ENCODE measurements at places on chromosomes 13 and 19. TPM values are rescaled to one million over a fixed set of nuclear protein-coding genes. Genes with fewer than 3 reads are reported as not detected.

GRCh38 chr13:112711528-112712265, 21.9 kb downstream of the ATP11A start:
- DNase-seq = peak; percentile 90

DNA sequence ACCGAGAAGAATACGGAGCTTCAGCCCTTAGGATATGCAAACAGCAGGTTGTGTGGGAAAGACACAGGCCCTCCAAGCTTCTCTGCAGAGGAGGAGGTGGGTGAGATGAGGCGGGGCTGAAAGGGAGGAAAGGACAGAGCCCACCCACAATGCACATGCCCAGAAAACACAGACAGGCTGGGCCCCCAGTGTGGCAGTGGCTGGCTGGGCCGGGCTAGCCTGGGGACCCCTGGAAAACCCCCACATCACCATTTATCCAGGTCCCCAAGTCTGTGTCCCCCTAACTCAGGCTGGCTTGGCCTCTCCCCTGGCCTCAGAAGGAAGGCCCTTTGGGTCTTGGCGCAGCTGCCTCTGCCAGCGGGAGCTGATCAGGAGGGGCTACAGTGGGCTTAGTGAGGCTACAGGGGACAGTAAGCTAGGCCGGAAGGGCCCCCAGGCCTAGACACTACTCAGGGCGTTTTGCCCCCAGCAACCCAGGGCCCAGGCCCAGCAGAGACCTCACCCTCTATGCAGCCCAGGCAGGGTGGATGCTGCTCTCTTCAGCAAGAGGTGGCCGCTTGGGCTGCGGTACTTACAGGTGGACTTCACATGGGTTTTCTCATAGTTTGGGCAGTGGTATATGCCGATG, 119.5 kb downstream of the TUBA3C start:
- DNase-seq = no peak

- no peak for DNase-seq
Observed at GRCh38 chr13:65656740-65657329, 1573.3 kb downstream of the PCDH9 start.

- no peak for DNase-seq
Observed at GRCh38 chr13:56015919-56016318, 1124.8 kb upstream of the PRR20A start.

DNA sequence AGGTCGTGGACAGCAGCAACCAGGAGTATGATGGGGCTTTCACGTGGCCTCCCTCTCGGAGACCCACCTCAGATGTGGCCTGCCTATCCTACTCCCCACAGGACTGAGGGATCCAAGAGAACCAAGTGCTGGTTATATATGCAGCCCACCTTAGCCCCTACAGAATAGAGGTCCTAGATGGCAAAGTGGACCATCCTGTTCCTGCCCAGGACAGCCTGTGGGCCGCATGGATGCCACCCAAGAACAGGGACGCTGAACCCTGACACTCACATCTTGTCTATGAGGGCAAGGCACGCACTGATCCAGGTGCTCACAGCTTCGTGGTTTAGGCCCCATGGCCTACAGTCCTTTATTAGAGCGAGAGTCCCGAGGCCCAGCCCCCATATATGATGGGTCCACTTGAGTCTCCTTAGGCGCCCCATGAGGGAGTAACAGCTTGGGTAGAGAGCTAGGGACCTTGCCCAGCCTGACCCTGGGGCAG, 1.5 kb upstream of the SLC27A5 start:
- DNase-seq = no peak

DNA sequence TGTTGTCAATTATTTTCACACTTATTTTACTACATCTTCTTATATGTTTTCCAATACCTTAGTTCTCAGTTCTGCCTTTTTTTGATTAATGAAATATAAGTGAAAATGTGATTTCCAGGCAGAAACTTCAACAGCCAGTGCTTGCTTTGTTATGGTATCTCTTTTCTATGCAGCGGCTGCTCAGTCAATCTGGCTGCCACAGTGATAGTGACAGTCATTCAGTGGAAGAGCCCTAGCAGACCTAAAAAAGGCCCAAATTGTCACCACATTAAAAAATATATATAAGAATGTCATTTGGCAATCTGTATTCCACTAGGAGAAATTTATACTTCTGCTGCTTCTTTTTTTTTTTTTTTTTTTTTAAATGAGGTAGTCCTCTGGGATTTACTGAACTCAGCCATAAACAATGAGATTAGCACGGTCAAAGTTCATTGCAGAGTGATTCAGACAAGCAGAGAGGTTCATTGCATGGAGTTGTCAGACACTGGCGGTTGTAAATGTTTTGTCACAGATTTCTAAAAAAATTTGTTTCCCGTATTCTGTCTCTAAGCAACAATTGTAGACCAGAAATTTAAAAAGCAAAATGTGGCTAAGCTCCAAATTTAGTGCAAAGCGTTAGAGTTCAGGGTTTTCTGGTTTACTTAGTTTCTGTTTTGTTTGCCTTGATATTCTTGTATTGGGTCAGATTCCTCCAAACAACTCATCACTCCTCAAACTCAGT, 94.7 kb upstream of the PRR20A start:
- DNase-seq = no peak

- no peak for DNase-seq
Observed at GRCh38 chr13:112441779-112442310, 65.7 kb downstream of the SPACA7 start.

DNA sequence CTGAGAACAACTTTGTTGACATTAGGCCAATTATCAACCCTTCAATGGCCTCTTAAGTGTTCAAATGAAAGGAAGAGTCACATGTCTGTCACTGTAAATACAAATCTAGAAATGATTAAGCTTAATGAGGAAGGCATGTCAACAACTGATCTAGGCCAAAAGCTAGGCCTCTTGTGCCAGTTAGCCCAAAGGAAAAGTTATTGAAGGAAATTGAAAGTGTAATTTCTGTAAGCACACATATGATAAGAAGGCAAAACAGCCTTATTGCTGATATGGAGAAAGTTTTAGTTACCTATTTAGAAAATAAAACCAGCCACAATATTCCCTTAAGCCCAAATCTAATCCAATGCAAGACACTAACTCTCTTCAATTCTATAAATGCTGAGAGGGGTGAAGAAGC, 604.7 kb downstream of the SLITRK6 start:
- DNase-seq = no peak

TEX30 gene
- 6.5 TPM for total RNA-seq

ZNF345 gene
- 8.6 TPM for total RNA-seq

DNA sequence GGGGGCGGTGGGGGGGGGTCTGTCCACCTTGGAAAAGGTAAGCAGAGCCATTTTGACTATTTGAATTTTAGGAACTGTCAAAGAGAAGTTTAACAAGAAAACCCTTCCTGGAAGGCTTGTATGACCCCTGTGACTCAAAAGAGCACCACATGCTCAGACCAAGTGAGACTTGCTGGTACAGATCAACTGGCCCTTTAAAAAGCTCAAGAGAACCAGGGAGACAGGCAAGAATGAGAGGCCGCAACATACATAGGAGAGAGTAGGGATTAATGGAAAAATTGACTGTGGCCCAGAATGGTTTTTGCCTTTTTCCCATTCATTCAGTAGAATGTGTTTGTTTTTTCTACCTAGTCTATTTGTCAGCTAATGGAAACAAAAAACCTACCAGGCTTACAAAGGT, 26.2 kb upstream of the ATP8A2 start:
- DNase-seq = no peak

- no peak for DNase-seq
Observed at GRCh38 chr13:99600318-99600717, 99.0 kb downstream of the TM9SF2 start.

- DNase-seq = no peak
Observed at GRCh38 chr13:35016362-35017112, 74.5 kb downstream of the NBEA start.

DNA sequence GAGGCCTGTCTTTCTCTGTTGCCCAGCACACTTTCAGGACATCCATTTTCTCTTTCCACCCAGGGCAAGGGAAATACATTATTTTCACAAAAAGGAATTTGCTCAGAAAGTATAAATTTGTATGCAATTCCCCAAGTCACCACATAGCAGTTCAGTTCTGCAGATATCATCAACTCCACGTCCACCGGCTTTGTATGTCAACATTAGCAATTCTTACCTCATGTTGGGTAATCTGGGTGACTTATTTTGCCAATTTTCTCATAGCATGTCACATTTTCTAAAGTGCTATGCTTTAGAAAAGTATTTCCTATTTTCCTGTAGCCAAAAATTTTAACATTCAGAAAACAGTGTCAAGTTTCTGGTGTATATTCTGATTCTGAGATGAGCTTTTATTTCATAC, 501.8 kb downstream of the EFNB2 start:
- DNase-seq = no peak

DNA sequence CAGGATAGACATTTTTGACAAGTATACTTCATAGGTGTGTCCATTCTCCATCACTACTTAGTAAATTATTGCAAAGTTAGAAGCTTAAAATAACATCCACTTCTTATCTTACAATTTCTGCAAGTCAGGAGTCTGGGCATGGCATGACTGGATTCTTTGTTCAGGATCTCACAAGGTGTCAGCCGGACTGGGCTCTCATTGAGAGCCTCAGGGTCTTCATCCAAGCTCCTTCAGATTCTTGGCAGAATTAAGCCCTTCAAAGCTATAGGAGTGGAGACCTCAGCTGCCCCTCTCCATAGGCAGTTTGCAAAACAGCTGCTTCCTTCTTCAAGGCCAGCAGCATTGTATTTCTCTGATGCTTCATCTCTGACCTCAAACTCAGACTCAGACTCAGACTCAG, 9.1 kb upstream of the SIN3B start:
- DNase-seq = no peak

- no peak for DNase-seq
Observed at GRCh38 chr19:5694956-5695648, 5.0 kb downstream of the RPL36 start.

DNA sequence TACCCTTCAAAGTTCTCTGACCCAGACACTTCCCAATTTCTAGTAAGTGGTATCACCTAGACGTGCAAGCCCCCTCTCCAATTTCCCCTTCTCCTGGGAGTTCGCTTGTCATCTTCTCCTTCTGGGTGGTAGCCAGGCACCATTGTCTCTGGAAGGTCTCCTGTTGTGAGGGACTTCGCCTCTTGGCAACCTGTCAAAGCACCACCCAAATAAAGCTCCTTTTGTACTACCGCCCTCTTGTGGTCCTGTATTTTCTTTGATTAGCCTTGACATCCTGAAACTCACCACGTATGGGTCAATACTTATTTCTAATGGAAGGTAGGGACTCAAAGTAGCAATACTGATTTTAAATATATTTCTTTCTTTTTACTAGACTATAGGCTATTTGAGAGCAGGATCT, 8.2 kb downstream of the GPC5 start:
- DNase-seq = no peak

- no peak for DNase-seq
Observed at GRCh38 chr19:4691373-4691772, 21.2 kb upstream of the MYDGF start.

DNA sequence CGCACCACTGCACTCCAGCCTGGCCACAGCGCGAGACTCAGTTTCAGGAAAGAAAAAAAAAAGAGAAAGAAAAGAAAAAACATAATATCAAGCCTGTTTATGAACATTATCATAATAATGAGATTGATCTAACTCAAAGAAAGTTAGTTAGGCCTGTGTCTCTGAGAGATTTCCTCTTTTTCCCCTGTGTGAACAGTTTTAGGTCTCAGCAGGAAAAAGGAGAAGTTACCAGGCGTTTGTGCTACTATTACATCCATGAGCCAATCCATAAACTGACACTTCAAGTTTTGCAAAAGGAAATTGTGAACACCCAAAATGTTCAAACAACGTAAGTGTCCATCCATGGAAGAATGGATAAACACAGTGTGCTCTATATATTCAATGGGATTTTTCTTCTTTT, 3.8 kb downstream of the TARM1 start:
- no peak for DNase-seq

GRCh38 chr13:28171266-28171665, 32.9 kb downstream of the PAN3 start:
- DNase-seq = no peak

ZNF471 gene
- 1.5 TPM for total RNA-seq

IQCN gene
- total RNA-seq = 0.97 TPM

- DNase-seq = no peak
Observed at GRCh38 chr13:59691501-59692066, 472.1 kb downstream of the DIAPH3 start.

AP1M1 gene
- 47.7 TPM for total RNA-seq

GNA15 gene
- total RNA-seq = 105 TPM

- no peak for DNase-seq
Observed at GRCh38 chr19:734716-735115, 16.2 kb upstream of the MISP start.

DNA sequence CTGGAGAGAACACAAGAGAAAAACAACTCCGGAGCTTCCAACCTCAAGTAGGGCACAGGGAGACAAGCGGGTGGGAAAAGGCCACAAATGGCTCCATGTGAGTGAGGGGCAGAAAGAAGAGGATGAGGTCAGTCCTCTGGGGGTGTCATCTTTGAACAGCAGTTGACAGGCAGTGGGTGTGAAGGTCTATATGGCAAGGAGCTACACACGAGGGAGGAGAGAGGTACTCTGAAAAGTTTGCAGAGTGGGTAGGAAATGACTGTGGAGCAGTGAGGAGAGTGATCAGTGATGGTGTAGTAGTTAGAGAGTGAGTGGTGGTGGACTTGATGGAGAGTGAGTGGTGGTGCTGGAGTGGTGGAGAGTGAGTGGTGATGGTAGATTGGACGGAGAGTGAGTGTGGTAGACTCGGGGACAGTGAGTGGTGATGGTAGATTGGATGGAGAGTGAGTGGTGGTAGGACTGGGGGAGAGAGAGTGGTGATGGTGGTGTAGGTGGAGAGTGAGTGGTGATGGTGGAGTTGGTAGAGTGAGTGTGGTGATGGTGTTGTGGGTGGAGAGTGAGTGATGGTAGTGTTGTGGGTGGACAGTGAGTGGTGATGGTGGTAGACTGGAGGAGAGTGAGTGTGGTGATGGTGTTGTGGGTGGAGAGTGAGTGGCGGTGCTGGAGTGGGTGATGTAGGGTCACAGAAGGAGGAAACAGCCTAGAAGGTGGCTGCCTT, 4.0 kb downstream of the TFDP1 start:
- DNase-seq = peak; percentile 25

COMMD6 gene
- 169 TPM for total RNA-seq

GRCh38 chr19:16372065-16372915, 47.7 kb downstream of the KLF2 start:
- DNase-seq = no peak

GRCh38 chr13:95260031-95260525, 41.2 kb downstream of the ABCC4 start:
- DNase-seq = peak; percentile 17

DNA sequence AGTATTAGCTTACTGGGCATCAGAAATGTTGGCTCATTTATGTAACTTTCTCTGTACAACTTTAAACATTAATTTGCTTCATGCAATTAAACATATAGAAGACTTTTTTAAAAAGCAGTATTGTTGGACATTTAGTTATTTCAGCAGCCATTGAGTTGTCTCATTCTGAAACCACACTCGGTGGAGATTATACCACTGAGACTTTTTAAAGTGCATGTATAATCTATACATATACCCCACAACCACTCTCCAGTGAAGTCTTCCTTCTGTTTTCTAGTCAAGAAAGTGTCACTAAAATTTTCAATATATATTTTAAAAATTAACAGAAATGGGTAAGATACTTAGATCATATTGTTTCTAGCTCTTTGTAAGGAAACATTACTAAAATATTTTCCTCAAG, 15.5 kb downstream of the SETDB2 start:
- no peak for DNase-seq

TMEM205 gene
- total RNA-seq = 205 TPM

- DNase-seq = no peak
Observed at GRCh38 chr19:46369817-46370216, 22.9 kb downstream of the PPP5C start.

- DNase-seq = no peak
Observed at GRCh38 chr13:47455626-47456025, 545.4 kb downstream of the SUCLA2 start.

AMER2 gene
- total RNA-seq = 0.13 TPM
